ENCODE measurements at places on chromosomes 7 and 10.

GRCh38 chr10:7054915-7055314 is 355.9 kb downstream of the SFMBT2 start:
- peak; percentile 17 for DNase-seq

- DNase-seq = no peak
Measured at GRCh38 chr10:86836044-86836443, 79.6 kb downstream of the BMPR1A start.

- no peak for DNase-seq
Measured at GRCh38 chr7:139981511-139981895, 81.2 kb downstream of the PARP12 start.

GRCh38 chr10:88689366-88689765 is 16.7 kb upstream of the LIPK start:
- DNase-seq = no peak

DNA sequence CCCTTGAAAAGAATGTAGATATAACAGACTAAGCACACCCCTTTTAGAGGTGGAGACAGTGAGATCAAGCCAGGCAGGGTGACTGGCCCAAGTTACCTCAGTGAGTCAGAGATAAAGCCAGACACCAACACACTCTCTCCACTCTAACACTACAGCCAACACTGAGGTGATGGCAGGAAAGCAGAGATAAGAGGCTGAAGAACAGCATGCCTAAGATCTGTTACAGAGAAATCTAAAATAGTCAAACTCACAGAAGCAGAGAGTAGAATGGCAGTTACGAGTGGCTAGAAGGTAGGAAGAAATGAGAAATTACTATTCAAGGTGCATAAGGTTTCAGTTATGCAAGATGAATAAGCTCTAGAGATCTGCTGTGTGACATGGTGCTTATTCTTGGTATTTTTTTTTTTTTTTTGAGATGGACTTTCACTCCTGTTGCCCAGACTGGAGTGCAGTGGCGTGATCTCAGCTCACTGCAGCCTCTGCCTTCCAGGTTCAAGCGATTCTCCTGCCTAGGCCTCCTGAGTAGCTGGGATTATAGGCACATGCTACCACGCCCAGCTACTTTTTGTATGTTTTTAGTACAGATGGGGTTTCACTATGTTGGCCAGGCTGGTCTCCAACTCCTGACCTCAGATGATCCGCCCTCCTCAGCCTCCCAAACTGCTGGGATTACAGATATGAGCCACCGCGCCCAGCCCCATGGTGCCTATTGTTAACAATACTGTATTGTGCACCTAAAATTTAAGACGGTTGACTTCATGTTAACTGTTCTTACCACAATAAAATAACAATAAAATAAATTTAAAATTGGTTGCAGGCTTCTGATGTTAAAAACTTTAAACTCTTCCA is 28.7 kb downstream of the ICA1 start:
- peak; percentile 57 for DNase-seq

GRCh38 chr10:70132098-70133029 is at the start of gene AIFM2:
TSS of gene AIFM2 (minus strand) at chr10:70132825. CDS start at chr10:70124084, 8,741 bp downstream.
- peak; percentile 62 for DNase-seq

GRCh38 chr10:90860790-90861189 is 3.0 kb upstream of the HTR7 start:
- no peak for DNase-seq

GRCh38 chr10:78306358-78306757 is 272.7 kb downstream of the RPS24 start:
- DNase-seq = no peak

GRCh38 chr7:149721084-149721601 is 52.2 kb downstream of the ZNF467 start:
- no peak for DNase-seq

DNA sequence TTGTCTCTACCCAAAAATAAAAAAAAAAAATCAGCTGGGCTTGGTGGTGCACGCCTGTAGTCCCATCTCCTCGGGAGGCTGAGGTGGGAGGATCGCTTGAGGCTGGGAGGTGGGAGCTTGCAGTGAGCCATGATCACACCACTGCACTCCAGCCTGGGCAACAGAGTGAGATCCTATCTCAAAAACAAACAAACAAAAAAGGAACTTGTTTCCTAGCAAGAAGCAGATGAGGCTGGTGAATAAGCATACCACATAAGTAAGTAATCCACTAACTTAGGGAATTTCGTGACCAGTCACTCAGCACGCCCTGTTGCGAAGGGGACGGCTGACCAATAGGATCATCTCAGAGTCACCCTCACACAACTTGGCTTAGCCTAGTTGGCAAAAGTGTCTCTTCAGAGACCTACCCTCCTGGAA is 64.6 kb downstream of the CUX1 start:
- peak; percentile 92 for DNase-seq

GRCh38 chr7:42914009-42914408 is 2.1 kb upstream of the C7orf25 start:
- no peak for DNase-seq

DNA sequence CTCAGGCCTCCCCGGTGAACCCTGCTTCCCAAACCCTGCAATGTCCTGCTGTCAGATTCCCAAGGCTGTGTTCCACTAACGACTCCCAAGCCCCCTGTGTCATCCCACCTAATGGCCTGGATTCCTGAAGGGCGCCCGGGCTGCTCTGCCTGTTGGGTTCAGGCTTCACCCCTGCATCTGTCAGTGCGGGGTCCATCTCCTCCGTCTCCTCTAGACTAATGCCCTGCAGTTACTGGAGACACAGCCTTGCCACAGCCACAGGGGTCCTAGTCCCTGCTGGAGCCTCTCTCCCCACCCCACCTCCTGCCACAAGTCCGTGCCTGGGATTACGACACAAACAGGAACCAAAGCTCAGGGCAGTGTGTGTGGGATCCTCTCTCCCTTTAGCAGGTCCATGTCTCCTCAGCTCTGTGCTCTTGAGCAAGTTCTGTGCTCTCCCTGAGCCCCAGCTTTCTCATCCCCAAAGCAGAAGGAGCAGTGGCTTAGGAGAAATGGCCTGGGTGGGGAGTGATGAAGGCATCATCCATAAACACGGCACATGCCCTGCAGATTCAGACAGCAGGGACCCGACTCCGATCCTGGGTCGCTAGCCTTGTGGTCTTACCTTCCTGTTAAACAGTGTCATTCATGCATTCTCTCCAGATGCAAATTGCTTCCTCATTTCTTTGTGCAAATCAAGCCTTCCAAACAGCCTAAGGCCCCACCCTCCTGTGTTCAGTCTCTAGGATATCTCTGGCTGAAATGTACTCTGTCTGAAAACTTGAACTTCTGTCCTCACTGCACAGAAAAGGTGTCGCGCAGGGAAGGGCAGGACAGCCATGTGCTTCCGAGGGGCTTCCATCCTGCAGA is 8.2 kb upstream of the RBP3 start:
- DNase-seq = no peak

DNA sequence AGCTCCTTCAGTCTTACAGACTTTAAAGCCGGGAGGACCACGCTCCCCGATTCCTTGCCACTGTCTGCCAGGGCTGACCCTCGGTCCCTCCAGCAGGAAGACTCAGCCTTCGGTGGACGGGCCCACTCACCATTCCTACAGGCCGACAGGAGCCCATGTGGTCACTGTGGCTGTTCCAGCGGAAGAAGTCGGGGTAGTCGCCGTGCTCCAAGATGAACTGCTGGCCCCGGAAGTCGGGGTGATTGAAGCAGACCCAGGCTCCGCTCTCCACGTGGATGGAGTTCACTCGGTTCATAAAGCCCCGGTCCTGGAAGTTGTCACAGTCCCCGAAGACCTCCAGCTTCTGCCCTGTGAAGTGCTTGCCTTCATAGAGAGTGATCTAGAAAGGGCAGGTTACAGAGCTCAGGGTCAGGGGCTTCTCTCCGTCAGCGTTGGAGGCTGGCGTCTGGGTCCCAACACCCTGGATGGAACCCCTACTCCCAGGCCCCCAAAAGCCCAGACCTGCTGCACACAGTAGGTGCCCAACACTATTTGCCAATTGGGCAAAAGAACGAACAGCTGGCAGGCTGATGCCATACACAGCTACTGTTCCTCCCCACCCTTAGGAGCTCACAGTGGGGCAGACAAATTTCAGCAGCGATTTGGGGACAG is 1.9 kb downstream of the CRYGN start:
- no peak for DNase-seq

GRCh38 chr10:30857803-30858202 is 173.9 kb downstream of the ZNF438 start:
- no peak for DNase-seq

GRCh38 chr10:70426823-70427222 is 14.7 kb downstream of the NODAL start:
- DNase-seq = no peak

- no peak for DNase-seq
Measured at GRCh38 chr7:49778731-49779270, 5.4 kb downstream of the VWC2 start.

DNA sequence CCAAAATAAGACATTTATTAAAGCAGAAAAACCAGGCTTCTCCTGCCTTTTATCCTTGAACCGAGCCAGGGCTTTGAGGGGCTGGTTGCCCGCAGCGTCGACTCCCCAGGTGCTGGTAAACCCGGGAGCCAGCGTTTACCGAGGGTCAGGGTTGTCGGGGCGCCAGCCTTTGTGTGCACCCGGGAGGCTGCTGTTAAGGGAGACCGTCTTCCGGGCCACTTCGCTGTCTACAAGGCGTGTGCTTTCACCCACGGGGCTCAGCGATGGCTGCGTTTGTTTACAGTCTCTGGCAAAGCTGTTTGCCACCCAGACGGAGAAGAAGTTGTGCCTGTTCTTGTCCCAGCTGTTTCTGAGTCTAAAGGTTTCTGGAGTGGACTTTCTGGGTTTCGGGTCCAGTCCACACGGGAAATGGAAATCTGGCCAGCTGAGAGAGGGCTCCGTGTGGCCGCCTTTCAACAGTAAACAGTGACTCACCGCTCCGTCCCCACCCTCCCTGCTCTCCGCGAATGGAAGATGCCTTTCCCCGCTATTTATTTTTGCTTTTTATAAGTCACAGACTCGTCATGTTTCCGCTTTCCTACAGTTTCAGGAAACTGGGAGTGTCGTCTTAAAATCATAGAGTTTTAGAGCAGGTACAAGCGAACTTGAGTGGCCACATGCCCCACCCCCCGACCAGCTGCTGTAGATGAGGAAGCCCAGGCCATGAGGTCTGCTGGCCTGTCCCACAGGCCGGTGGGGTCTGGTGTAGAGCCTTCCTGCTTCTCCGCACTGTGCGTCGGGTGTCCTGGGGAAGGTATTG is 2.2 kb downstream of the MAFK start:
- DNase-seq = peak; percentile 98

GRCh38 chr10:75739414-75740143 is 308.2 kb downstream of the LRMDA start:
- no peak for DNase-seq

DNA sequence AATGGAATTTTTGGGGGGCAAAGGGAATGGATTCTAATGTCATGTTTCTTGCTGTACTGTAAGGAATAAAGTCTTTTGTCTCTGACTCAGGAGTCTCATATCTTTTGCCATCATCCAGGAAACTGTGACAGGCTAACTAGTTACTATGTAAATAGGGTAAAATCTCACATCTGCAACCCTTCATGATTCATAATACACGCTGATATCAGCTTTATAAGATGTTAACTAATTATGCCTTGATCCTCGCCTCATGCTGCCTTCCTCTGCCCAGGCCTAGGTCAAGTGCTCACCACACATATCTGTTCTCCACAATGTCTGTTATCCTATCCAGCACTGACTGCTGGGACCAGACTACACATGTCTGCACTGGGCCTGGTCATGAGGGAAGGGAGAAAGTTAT is 81.3 kb upstream of the CXCL12 start:
- no peak for DNase-seq

- no peak for DNase-seq
Measured at GRCh38 chr10:72692994-72693781, 1.2 kb downstream of the MCU start.

- peak; percentile 71 for DNase-seq
Measured at GRCh38 chr10:99548041-99548530, 15.3 kb downstream of the NKX2-3 start.

DNA sequence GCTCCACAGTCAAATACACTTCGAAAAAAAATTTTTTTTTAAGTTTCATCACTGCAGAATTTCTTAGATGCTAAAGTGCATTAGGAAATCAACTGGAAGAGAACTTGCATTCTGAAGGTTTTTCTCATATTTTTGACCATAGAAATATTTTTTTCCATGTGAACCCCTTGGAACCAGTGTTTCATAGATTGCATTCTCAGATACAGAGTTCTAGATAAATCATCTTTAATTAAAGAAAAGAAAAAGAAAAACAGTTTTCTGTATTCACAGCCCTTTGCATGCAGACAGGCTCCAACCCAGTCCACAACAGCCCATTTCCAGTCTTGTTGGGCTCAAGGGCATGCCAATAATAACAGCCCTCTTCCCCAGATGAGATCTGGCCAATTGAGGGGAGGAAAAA is 75.5 kb upstream of the RPA3 start:
- DNase-seq = no peak

DNA sequence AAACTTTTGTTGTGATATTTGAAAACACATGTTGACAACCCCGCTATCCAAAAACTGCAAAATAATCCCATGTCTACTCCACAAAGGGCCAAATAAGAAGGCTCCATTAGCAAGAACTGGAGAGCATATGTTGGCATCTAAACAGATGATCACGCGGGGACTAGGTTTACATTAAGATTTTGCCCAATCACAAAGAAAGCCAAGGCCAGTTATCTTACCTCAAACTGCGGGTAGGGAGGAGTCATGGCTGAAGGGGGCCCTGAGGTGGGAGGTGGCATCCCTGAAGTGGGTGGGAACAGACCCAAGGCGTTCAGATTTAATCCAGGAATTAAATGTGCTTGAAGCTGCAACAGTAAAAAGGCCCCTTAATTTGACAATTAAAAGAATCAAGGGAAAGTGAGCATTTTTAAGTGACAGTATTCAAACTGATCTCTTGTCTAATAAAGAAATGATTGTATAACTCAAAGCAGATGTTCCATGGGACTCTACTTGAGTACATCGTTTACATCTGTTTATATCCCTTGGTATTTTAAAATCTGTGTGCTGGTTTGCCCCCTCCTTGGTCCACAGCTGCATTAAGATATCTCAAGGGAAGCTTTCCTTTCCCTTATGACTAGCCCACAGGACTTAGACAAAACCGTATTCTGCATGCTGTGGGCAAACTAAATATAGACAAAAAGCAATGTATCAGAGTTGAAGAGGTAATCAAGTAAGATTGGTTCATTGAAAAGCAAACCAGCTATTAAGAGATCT is 42.9 kb downstream of the MALSU1 start:
- DNase-seq = no peak

GRCh38 chr10:7672341-7673134 is 5.8 kb upstream of the ITIH5 start:
- DNase-seq = no peak

- DNase-seq = no peak
Measured at GRCh38 chr7:151129960-151130591, 37.4 kb downstream of the GBX1 start.

- no peak for DNase-seq
Measured at GRCh38 chr7:20504060-20504459, 111.4 kb upstream of the ABCB5 start.

All from A172 (cell line).